ENCODE measurements at places on chromosomes 13 and 19.

DNA sequence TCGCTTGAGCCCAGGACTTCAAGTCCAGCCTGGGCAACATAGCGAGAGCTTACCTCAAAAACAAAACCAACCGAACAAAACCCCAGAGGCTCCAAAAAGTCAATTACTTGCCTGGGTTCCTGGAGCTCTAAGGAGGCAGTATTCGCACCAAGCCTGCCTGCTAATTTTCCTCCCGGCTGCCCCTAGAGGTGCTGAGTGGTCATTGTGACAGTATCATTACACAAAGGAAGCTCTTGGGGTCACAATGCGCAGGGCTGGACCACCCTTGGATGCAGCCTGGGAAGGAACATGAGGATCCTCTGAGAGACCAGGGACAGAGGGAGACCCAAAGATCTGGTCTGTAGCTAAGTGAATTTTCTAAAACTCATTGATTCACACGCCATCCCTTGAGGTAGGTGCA lies 8.5 kb upstream of the PEX11G start:
- DNase-seq = no peak

DNA sequence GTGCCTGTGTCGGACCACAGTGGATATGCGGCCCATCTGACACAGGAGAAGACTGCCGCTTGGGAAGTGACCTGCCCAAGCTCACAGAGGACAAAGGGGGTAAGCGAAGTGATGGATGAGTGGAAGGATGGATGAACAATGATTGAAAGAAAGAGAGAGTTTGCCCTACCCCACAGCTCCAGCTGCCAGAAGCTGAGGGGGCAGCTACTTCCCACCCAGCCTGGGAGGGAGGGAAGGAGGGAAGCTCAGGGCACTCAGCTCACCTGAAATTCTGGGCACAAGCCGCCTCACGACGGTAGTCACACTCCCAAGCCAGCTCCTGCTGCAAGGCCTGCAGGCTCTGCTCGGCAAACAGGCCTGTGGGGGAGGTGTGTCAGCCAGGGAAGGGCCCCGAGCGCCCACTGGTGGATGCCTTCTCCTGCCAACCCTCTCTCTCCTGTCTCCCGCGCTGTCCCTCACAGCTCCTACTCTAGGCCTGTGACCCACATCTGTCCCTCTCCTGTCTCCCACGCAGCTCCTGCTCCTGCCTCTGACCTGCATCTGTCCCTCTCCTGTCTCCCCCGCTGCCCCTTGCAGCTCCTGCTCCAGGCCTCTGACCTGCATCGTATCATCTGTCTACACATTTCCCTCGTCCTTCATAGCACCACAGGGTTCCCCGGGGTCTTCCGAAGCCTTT lies 12.0 kb upstream of the NUMBL start:
- no peak for DNase-seq

- DNase-seq = no peak
These were observed 36.7 kb upstream of the DGKH start for GRCh38 chr13:42011601-42012350.

GRCh38 chr13:23796551-23796950 lies 92.6 kb downstream of the MIPEP start:
- no peak for DNase-seq

- DNase-seq = no peak
These were observed 348.1 kb downstream of the FOXO1 start for GRCh38 chr13:40318366-40318765.
